ENCODE measurements at places on chromosomes 1 and 21.

GRCh38 chr1:218034468-218034867 is 250.6 kb upstream of the RRP15 start:
- no peak for DNase-seq

- no peak for DNase-seq
These were observed 40.0 kb downstream of the TMCO4 start for GRCh38 chr1:19759740-19760089.

DNA sequence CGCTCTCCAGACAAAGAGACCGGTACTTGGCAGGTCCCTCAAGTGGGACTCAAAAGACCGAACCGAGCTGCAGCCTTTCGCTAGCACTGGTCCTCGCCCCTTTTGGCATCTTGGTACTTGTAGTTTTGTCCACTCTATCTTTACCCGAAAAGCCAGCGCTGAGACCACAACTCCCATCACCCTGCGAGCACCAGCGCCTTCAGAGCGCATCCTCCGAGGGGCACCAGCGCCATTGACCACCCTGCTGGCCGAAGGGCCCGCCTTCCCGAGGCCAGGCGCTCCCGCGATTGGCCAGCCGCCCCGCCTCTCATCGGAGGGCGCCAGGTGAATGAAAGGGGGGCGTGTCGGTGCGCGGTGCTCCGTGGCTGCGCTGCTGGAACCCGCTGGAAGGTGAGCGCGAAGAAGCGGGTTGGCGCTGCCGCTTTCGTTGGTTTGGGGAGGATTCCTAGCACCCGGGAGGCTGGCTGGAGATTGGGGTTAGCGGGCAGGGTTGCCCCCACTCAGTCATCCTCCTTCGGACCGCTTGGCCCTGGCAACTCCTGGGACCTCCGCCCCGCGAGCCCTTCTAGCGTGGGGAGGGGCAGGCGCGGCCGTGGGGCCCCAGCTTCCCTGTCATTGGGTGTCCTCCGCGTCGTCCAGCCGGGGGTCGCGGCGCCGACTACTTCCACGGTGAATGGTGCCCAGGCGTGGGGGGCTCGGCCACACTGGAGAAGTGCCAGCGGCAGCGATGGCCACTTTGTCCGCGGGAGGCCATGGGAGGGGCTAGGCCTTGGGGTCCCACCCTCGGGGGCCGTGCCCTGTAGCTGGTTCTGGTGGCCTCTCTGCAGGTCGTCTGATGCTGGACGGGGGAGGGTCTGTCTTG is at the start of gene ZBTB8B:
ZBTB8B (plus strand) TSS at position 357 of the 862 bp plus-strand sequence. CDS start 5,553 bp downstream, outside the sequence.
- DNase-seq, result peak; percentile 33

DNA sequence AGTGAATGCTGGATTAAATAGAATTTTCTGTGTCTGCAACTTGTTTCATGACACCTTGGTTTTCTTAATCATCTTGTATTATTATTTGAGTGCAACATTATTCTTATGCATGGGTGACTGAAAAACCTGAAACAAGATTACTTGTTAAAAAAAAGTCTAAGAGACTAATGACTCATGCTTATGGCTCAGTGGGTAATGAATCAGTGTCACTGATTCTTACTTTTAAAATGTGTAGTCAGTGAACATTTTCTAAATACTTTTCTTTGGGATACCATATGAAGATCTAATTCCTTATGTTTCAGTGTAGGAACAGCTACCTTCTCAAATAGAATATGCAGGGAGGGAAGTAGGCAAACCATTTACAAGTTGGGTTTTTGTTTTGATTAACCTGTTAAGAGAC is 65.5 kb downstream of the PRKAA2 start:
- DNase-seq, result no peak

GRCh38 chr1:53728702-53729455 is 10.1 kb downstream of the GLIS1 start:
- DNase-seq, result no peak

DNA sequence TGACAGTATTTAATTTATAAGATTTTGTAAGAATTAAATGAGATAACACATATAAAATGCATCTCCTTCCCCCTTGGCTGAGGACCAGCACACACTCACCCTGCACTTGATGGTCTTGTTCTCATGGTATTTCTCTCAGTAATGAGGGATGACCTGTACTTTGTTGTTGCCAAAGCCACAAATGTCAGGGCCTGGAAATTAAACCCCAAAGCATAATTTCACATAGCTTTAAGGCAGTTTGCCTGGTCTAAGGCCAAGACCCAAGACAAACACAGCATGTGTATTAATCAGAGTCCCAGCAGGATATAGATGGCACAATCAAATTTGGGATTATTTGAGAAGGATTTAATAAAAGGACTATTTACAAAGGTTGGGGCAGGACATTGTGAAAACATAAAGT is 48.6 kb upstream of the EPS15 start:
- DNase-seq, result no peak

DNA sequence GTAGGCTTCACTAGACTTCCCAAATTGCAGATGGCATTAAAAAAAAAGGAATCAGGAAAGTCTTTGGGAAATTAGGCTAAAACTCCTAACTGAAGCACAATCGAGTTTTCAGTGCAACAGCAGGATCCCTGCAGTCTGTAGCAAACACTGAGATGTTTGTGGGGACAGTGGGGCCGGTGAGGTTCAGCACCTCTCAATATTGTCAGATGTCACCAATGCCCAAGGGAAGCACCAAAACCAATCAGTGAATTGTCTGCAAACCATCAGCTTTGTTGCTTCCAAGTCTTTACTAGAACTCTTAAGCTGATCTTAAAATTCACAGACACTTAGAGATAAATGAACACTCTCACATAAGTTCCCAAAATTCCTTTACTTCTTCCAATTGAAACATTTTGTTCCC is 2.6 kb downstream of the ERG start:
- no peak for DNase-seq

- no peak for DNase-seq
These were observed 19.0 kb downstream of the MRPS6 start for GRCh38 chr21:34092262-34092921.

DNA sequence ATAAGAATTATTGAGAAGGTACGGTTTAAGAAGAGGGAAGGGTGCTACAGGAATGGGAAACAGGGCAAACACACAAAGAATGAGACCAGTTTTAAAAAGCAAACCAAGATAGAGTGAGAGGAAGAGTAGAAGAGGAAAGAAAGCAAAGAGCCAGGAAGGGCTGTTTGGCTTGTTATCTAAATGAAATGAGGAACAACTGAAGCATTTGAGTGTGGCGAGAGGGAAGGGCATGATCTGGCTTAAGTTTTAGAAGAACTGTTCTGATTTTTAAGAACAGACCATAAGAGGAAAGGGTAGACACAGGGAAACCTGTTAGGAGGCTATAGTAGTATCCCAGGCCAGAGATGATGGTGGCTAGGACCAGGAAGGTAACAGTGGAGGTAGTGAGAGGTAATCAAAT is 73.8 kb downstream of the TUT4 start:
- no peak for DNase-seq

GRCh38 chr1:203167026-203167912 is 8.4 kb downstream of the MYBPH start:
- DNase-seq, result no peak

- DNase-seq, result no peak
These were observed 104.7 kb downstream of the POFUT2 start for GRCh38 chr21:45182958-45183357.

DNA sequence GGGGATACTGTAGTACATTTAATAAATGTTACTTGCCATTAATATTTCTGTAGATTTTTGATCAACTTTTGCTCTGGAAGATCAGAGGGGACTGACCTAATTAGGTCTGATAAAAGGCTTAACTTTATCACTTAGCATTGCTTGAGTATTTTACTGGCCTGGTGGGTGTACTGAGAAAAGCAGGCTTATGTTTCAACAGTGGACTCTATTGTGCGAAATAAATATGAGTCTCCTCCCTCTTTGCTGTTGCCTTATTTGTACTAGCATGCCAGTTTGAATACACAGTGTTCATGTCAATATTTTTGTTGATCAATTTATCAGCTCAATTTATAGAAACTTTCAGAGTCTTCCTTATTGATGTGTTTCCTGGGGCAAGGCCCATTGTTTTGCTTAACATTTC is 49.1 kb downstream of the EBNA1BP2 start:
- DNase-seq, result no peak

DNA sequence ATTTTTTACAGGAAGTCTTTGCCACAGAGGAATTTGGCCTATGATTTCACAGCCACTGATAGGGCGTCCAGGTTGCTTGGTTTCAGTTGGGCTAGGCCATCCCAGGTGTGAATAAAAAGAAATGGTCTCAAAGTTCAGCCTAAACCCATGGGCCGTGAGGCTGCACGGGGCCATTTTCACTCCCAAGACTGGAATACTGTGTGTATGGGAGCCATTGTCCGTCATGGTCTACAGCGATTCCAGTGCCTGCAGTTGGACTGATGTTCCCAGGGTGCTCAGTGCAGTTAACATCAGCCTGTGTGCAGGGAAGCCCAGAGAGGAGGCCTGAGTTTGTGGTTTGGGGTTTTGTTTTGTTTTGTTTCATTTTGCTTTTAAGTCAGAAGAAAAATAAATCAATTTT is 133.2 kb downstream of the ADSS2 start:
- DNase-seq, result no peak

DNA sequence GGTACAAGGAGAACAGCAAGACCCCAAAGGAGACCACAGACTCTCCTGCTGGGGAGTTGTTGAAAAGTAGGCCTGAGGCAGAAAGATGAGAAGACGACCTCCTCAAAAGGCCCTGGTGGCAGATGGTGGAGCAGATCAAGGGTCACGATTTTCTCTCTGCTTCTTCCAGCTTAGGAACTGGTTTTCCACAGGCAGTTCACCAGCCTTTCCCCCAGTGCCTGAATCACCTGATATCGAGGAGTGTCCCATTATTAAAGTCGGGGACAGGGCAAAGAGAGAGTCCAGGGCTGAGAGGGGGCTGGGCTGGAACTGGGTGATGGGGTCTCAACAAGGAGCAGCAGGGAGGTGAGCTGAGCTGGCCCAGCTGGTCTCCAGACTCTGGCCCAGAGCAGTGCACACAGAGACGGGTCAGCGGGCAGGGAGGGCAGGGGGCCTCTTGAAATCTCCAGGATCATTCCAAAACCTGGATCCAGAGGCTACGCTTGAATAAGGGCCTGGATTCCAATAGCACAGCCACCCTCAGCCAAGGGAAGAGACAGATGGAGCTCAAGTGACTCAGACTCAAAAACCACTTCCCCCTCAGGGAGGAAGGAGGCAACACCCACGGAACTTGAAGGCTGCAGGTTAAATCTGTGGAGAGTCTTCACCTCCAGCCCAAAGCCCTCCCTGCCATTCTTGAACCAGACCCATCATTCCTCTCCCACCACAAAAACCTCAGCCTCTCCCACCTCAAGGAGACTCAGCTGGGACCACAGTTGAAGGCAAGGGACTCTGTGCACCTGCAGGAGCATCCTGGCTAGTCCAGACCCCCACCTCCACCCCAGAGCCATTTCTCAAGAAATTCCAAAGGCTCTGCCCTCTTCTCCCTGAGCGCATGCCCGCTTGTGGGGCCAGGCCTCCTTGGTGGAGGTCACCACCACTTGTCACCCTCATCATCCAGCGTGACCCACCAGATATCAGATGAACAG is at the start of gene S100A5:
S100A5 (minus strand) TSS at position 541 of the 968 bp plus-strand sequence. CDS start 743 bp downstream, outside the sequence.
- DNase-seq, result peak; percentile 89

DNA sequence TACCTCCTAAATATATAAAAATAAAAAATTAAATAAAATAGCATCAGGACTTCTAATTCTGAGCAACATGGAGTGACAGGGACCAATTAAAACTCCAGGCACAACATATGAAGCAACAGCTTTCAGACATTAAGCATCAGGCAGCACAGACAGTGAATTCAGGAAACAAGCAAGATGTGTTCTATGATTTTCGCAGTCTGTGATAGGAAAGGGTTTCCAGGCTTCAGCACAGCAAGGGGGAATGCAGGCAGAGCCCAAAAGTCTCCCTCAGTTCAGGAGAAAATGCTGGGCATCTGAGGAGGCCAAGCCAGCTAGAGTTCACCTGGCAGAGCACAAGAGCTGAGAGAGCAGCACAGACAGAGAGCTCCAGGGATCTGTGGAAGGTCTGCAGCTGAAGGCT is 22.2 kb upstream of the CTTNBP2NL start:
- no peak for DNase-seq

DNA sequence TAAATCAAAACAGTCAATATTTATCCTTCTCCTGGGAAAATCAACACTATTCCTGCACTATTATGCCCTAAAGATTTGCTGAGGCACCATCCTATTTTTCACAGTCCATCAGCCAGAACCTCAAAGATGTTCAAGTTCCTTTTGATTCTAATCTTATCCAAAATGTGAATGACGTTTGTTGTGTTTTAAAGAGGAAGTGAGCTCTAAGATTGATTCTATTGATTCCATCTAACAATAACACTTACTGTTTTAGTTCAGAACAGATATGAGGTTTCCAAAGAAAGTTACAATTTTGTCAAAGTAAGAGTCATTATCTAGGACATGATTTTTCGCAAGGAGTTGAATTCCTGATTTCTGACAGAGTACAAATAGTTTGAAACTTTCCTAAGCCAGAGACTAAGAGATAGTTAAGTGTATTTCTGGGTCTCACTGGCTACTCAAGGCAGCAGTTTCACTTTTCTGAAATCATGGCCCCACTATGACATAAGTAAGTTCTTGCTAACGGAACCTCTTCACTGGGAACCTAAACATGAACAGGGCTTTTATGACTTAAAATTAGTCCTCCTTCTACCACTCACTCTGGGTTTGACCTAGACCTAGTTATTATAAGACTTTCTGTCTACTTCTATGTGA is 84.7 kb downstream of the LHX9 start:
- no peak for DNase-seq

GRCh38 chr1:13790290-13791030 is 90.5 kb downstream of the PRDM2 start:
- DNase-seq, result no peak

GRCh38 chr1:240608707-240609106 is 3.2 kb downstream of the GREM2 start:
- DNase-seq, result no peak

DNA sequence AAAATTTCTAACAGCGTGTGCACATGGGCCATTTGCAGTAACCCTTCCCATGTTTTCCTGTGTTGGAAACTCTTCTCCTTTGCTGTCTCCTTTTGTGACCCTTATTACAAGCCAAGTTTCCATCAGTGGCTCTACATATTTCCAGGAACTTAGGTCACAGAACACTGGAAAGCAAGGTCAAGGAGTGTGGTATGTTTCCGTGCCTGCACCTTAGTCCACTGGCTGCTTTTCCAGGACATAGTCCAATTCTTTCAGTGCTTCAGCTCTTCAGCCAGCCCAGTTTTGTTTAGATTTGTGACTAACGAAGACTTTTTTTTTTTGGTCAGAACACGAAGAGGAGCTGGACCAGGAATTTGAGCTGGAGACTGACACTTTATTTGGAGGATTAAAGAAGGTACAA is 33.8 kb downstream of the HHAT start:
- DNase-seq, result no peak

GRCh38 chr1:165481820-165482532 is 37.0 kb upstream of the RXRG start:
- DNase-seq, result no peak

GRCh38 chr1:190608282-190608681 is 130.6 kb upstream of the BRINP3 start:
- no peak for DNase-seq

DNA sequence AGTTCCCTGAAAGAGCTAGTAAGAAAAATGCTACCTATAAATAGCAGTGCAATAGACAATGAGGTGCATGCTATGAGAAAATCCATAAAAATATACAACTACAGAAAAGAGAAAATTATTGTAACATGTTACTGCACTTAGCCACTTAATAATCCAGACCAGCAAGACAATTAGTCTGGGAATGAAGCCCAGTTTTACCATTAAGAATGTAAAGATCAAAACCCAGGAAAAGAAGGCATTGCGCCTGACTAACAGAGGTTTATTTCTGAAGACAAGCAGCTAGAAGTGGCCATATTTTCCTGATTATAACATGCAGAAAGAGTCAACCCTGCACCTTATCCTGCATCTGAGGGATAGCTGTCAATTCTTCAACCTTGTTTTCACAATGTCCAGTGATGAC is 276.4 kb upstream of the PRMT6 start:
- DNase-seq, result no peak

GRCh38 chr1:102098536-102098935 is 101.8 kb upstream of the OLFM3 start:
- DNase-seq, result no peak

Measured in NCI-H446 (cell line).